ENCODE measurements at places on chromosomes 1 and 21.

DNA sequence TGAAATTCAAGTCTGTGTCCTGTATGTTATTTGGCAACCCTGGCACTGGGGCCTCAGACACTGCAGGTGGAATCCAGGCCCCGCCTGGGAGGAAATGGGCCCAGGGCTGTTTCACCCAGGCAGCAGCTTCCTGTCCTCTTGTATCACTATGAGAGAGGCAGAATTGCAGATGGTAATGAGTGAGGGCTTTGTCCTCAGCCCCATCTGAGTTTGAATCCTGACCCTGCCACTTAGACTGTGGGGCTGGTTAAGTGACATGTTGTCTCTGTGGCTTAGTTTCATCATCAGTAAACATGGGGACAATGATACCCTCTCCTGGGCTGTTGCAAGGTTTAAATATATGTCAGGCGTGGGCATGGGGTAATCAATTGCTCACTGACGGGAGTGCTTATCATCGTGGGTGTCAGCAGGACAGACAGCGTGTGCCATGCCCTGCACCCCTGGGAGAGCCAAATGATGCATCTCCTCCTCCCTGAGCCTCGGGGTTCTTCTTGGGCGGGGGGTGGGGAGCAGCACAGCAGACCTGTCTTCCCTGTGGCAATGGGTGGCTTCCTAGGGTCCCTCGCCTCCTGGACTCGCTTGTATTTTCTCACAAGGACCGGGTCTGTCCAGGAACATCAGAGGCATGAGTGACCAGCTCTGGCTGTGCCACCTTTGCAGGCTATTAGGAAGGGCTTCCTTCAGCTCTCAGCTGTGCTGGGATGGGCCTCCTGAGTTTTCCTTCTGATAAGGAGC lies 42.1 kb downstream of the ARHGEF10L start:
- DNase-seq: no peak

- DNase-seq: no peak
These were observed 25.7 kb downstream of the KCNK1 start for GRCh38 chr1:233639611-233640010.

GRCh38 chr1:113769601-113769970 lies 10.3 kb upstream of the PHTF1 start:
- DNase-seq: no peak

DNA sequence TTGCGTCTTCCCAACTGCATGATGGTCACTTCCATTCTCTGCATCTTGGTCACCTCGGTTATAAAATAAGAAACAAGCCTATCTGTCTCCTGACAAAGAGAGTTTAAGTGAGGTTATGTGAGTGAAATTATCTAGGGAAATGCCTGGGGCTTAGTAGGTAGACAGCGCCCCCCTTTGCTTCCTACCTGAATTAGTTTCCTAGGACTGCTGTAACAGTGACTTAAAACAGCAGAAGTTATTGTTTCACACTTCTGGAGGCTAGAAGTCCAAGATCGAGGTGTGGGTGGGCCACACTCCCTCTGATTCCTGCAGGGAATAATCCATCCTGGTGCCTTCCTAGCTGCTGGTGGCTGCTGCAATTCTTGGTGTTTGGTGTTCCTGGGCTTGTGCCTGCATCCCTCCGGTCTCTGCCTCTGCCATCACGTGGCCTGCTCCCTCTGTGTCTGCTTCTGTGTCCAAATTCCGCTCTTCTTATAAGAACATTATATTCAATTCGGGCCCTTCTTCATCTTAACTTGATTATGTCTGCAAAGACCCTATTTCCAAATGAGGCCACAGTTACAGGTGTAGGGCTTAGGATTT lies 92.6 kb downstream of the IGSF21 start:
- DNase-seq: no peak

GRCh38 chr21:45276596-45276995 lies 11.1 kb downstream of the POFUT2 start:
- DNase-seq: no peak

- no peak for DNase-seq
These were observed 93.0 kb upstream of the SLC44A3 start for GRCh38 chr1:94726981-94727685.

- DNase-seq: no peak
These were observed 230.2 kb downstream of the PRDM2 start for GRCh38 chr1:13930151-13930550.

GRCh38 chr1:59814180-59814900 lies 409 bp upstream of the HOOK1 start:
- peak; percentile 78 for DNase-seq

GRCh38 chr21:44701023-44701400 lies 4.0 kb downstream of the KRTAP10-12 start:
- no peak for DNase-seq

DNA sequence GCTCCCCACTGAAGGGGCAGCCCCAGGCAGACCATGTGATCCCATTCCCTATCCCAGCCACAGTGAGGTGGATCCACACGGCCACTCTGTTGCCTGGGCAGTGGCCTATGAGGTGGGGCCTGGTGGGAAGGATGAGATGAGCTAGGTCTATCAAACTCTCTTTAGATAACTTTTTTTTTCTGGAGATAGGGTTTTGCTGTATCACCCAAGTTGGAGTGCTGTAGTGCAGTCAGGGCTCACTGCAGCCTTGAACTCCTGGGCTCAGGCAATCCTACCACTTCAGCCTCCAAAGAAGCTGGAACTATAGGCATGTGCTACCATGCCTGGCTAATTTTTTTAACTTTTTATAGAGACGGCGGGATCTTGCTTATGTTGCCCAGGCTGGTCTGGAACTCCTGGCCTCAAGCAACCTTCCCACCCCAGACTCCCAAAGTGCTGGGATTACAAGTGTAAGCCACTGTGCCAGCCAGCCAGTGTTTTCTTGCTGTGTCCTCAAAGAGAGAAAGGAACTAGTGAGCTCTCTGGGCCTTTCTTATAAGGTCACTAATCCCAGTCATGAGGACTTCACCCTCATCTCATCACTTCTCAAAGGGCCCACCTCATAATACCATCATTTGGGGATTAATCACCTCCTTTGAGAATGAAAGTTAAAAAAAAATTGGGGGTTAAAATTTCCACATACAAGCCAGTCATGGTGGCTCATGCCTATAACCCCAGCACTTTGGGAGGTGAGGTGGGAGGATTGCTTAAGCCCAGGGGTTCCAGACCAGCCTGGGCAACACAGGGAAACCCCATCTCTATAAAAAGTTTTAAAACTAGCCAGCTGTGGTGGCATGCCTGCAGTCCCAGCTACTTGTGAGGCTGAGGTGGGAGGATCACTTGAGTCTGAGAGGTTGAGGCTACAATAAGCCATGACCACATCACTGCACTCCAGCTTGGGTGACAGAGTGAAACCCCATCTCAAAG lies 36.6 kb downstream of the H3-3A start:
- DNase-seq: no peak

GRCh38 chr1:11041048-11041447 lies 6.0 kb downstream of the MASP2 start:
- DNase-seq: no peak

DNA sequence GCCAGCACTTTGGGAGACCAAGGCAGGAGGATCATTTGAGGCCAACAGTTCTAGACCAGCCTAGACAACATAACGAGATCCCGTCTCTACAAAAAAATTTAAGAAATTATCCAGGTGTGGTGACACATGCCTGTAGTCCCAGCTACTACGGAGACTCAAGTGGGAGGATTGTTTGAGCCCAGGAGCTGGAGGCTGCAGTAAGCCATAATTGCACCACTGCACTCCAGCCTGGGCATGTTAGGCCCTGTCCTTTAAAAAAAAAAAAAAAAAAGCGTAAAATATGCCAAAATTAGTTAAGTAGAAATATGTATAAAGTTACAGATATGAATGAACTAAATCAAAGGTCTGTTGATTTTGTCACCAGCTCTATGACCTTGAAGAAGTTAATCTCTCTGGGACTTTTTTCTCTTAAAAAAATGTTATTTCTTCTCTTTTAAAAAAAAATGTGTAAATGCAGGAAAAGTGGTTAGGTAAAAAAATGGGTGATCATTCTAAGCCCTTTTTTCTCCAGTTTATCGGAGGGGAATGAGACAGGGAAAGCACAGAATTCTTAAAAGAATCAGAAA lies 7.0 kb downstream of the EGLN1 start:
- no peak for DNase-seq

GRCh38 chr1:62688687-62689085 lies 500 bp upstream of the DOCK7 start:
- DNase-seq: no peak

GRCh38 chr21:32884062-32884461 lies 112.5 kb upstream of the PAXBP1 start:
- DNase-seq: no peak

- no peak for DNase-seq
These were observed 14.8 kb downstream of the PI4KB start for GRCh38 chr1:151312411-151312810.

DNA sequence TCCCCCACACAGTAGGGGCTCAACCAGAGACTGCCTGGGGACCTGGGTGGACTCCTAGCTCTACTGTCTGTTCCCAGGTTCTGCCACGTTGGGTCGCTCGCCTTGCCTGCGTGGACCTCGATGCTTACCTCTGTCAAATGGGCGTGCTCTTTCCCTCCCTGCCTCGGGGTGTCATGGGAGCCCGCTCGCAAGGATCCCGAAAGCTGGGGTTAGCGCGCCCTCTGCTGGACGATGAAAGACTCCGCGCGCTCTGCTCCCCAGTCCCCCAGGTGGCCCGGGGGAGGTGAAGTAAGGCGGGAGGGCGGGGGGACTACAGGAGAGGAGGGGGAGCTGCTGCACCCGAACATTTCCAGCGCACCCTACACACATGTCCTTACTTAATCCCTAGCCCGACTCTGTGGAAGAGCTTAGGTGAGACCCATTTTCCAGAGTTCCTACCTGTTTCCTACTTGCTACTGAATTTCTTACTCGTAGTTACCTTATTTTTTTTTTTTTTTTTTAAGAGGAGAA lies 2.3 kb upstream of the BSND start:
- peak; percentile 67 for DNase-seq
